ENCODE measurements at places on chromosomes 16 and 17. TPM values are rescaled to one million over a fixed set of nuclear protein-coding genes. Genes with fewer than 3 reads are reported as not detected.

Gene FBXW10
- polyA plus RNA-seq, result 0.78 TPM

Gene SLC13A2
- polyA plus RNA-seq, result 0.18 TPM

Gene KRT15
- 2.3 TPM for polyA plus RNA-seq

Gene CHRNE
- polyA plus RNA-seq, result 0.88 TPM
